ENCODE measurements at places on chromosomes 16 and 17. TPM values are rescaled to one million over a fixed set of nuclear protein-coding genes. Genes with fewer than 3 reads are reported as not detected.

- H3K36me3 ChIP-seq = no peaks in the 10 kb centered on the region
- DNase-seq = no peak
- H3K27ac ChIP-seq = no peak overlapping the region
- no peaks in the 10 kb centered on the region for H3K4me1 ChIP-seq
These were observed 23.5 kb upstream of the NXPH3 start for GRCh38 chr17:49552070-49552751.

DNA sequence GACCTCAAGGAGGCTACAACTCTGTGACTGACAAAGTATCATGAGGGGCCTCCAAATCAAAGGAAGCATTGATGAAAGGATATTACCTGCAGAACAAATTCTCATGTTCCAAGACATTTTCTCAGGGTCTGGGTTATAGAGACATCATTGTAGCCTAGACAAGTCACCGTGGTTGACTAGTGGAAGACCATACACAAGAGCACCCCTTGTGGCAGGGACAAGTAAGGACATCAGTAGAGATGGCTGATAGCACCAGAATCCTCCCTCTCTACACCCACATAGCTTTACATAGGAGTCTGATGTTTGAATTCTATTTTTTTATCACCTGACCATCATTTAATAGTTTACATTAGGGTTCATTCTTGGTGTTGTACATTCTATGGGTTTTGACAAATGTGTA, 32.5 kb upstream of the CDH8 start:
- H3K4me3 ChIP-seq = no peak overlapping the region
- H3K27ac ChIP-seq = no peak overlapping the region
- no peaks in the 10 kb centered on the region for H3K4me1 ChIP-seq
- no peaks in the 10 kb centered on the region for H3K36me3 ChIP-seq
- no peak for DNase-seq

DNA sequence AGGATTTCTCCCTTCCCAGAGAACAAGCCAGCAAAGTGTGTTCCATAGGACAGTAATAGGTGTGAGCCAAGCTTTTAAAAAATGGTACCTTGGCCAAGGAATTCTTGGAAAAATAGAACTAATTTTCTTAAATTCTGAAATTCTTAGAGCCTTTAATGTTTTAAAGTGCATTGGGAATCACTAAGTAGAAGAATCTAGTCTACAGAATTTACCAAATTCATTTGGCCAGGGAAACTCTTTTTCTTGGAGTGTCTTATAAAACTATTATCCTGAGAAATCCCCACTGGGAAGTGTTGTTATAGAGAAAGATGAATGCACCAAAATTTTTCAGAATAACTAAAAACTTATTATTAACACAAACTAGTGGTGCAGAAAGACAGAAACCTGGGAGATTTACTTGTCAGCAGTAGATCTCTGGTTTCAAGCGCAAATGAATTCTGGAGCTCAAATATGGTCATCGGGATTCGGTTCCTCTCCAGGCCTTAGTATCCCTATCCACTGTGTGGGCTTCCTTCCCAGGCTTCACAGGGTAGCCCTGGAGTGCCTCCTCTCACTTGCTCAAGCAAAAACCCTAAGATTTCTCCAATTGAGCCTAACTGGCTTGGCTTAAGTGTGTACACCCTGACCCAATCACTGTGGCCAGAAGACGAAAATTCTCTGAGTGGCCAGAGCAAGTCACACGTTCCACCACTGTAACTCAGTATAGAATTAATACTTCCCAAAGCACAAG, 217.8 kb downstream of the CHD9NB start:
- DNase-seq = no peak
- H3K36me3 ChIP-seq = no peaks in the 10 kb centered on the region
- no peak overlapping the region for H3K27ac ChIP-seq
- H3K4me1 ChIP-seq = no peaks in the 10 kb centered on the region
- H3K27me3 ChIP-seq = peaks cover 7% of the 10 kb centered on the region

GRCh38 chr16:65388592-65388991, 266.7 kb upstream of the CDH11 start:
- no peaks in the 10 kb centered on the region for H3K27me3 ChIP-seq
- DNase-seq = no peak
- H3K4me1 ChIP-seq = no peaks in the 10 kb centered on the region
- H3K4me3 ChIP-seq = no peak overlapping the region
- no peak overlapping the region for H3K27ac ChIP-seq
- H3K36me3 ChIP-seq = no peaks in the 10 kb centered on the region

The PLLP gene
- total RNA-seq = 14.2 TPM

The NF1 gene
- 17.5 TPM for total RNA-seq

The PTX4 gene
- total RNA-seq = 0.30 TPM

Measured in cardiac muscle cell (in vitro differentiated cells and primary cell).